ENCODE measurements at places on chromosomes 5 and 9. TPM values are rescaled to one million over a fixed set of nuclear protein-coding genes. Genes with fewer than 3 reads are reported as not detected.

DNA sequence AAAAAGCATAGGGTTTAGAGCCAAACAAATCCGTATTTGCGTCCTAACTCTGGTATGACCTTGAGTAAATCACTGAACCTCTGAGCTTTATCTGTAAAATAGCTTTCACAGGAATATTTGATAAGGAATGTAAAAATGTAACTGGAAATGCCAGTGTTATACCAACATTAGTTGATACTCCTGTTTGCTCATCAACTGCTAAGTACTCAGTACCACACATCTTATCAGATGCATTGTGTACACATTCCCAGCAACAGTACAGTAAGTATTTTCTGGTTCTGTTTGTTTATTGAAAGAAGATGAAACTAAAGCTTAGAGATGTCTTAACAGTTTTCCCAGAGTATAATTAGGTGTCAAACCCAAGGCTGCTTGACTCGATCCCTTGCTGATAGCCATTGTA lies 21.5 kb downstream of the SNAPC3 start:
- DNase-seq, result no peak

GRCh38 chr9:21334701-21335632 lies at the start of gene KLHL9:
Gene KLHL9, minus strand, starts transcription at chr9:21335404. Its CDS starts 545 bp downstream, at chr9:21334859.
- DNase-seq, result peak; percentile 87

DNA sequence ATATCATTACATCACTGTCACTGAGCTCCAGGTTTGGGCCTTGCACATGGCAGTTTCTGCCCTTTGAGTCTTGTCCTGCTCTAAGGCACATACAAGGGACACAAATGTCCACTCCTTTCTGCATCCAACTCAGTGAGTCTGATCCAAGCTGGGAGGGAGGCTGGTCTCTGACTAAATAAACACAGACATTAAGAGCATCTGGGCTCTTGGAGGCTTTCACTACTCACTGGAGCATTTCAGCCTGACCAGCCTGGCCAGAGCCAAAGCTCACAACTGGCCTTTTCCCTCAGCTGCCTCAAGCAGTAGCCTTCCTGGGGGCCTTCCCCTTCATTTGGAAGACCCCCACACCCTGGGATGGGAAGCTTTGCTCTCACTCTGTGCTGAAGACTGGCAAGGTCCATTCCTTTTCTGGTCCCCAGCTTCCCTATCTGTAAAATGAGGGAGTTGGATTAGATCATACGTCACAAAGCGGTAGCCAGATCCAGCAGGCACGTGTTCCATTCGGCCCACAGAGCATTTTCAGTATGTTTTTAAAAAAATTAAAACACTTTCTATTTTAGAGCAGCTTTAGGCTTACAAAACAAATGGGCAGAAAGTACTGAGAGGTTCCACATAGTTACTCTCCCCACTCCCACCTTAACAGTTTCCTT lies 58.6 kb upstream of the XPA start:
- DNase-seq, result no peak

The PHF2 gene
- total RNA-seq, result 20.9 TPM

- no peak for DNase-seq
Measured at GRCh38 chr5:141479776-141480175, 4.0 kb downstream of the PCDHGC3 start.

The MUSK gene
- total RNA-seq, result not detected

- no peak for DNase-seq
Measured at GRCh38 chr9:91843623-91844148, 106.3 kb downstream of the ROR2 start.

GRCh38 chr5:151679421-151680155 lies 7.1 kb downstream of the SPARC start:
- DNase-seq, result no peak

- DNase-seq, result no peak
Measured at GRCh38 chr5:151555760-151556576, 35.2 kb downstream of the FAT2 start.

DNA sequence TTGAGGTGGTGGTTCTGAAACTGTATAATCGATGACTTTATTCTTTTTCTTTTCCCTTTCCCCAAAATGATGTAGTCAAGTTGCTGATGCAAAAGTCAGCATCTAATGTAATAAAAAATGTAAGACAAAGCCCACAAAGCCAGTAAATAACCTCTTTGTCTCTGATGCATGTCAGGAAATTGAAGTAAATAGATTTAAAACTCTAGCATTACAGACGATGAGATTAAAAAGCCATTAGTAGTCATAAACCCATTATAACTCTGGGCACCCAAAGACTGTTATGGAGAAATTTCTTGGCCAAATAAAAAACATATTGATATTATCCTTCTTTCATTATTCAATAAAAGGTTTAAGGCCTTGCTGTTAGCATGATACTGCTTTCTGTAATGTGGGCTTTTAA lies 548.7 kb downstream of the TUSC1 start:
- no peak for DNase-seq

GRCh38 chr9:15426019-15426418 lies 3.3 kb downstream of the SNAPC3 start:
- no peak for DNase-seq

DNA sequence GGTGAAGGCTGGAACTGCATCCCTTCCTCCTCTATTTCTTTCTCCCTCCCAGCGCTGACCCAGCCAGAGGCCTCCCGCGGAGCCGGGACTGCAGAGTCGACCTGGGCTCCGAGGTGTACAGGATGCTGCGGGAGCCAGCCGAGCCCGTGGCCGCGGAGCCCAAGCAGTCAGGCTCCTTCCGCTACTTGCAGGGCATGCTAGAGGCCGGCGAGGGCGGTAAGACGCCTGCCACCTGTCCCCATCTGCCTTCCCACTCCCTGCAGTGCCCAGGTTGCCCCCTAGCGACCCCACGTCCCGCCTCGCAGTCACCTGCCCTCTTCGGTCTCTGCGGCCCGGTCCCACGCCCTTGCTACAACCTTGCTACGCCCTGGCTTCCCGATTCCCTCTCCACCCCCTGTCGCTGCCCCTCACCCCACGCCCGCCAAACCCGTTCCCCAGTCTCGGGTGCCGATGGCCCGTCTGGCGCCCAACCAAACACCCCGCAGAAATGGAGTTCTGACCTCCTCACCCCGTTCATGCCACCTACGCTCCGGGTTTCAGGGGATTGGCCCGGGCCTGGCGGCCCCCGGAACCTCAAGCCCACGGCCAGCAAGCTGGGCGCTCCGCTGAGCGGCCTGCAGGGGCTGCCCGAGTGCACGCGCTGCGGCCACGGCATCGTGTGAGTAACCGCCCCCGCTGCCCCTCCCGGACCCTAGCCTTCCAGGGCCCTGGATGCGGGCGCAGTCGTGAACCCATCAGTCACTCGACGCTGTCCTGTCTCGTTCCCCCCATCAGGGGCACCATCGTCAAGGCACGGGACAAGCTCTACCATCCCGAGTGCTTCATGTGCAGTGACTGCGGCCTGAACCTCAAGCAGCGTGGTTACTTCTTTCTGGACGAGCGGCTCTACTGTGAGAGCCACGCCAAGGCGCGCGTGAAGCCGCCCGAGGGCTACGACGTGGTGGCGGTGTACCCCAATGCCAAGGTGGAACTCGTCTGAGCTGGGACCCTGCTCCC lies 14.1 kb downstream of the PDLIM4 start:
- no peak for DNase-seq

Measured in endothelial cell (in vitro differentiated cells).